Stimulated activated CD4-positive, alpha-beta T cell treated with anti-CD3 and anti-CD28 coated beads, TNF-alpha, amount 100 ng/mL, for 4 hours (primary cell): ENCODE measurements at places on chromosomes 4 and X.

- DNase-seq, result no peak
Observed at GRCh38 chr4:95213366-95213765, 335.4 kb downstream of the UNC5C start.

GRCh38 chrX:45768666-45769236, 568.1 kb upstream of the DIPK2B start:
- no peak for DNase-seq

DNA sequence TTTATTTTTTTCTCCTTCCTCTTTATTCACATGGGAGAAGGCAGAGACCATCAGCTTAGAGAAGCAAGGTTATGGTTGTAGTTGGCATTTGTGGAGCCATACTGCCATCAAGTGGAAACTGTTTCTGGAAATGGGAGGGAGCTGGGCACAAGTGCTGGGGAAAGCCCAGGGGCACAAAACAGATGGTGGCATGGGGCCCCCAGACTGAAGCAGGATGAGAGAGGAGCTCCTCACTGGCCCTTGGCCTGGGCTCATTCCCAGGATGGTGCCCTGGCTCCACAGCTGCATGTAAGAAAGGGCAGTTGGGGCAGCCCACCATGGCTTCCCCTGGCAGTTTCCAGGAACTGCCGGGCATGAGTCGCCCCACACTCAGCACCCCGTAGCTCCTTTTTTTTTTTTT, 59.2 kb downstream of the NBDY start:
- DNase-seq, result no peak

DNA sequence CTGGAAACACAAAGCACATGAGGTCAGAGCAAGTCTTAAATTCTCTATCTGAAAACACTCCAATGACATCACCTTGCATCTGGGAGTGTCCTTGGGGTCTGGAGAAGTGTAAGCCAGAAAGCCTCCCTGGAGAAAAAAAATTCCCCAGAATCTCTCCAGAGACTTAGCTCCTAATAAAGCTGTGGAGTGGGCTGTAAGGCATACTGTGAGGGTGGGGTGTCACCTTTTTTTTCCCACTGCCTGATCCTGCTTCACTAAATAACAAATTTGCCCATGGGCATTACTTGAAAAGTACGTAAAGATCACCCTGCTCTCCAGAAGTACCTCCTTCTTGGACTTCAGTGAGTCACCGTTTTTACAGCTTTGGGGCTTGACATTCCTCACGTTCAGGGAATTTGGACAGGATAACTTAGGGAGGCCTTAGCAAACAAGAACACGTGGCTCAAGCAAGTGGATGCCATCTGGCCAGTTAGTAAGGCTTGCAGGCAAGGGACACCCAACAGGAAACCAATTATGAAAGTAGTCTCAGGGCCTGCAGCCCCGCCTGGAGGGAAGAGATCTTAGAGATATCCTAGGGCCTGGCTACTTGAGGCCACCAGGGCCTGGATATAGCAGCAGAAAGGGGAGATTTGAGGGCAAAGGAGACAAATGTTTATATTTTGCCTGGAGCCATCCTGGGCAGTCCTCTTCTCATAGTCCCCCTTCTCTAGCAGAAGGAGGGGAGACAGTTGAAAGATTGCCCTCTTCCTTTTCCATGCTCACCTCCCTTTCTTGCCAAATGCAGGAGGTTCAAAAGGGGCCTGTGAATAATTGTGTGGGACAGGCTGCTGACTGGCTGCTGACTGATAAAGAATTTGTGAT, 60.1 kb upstream of the PLAC1 start:
- no peak for DNase-seq

DNA sequence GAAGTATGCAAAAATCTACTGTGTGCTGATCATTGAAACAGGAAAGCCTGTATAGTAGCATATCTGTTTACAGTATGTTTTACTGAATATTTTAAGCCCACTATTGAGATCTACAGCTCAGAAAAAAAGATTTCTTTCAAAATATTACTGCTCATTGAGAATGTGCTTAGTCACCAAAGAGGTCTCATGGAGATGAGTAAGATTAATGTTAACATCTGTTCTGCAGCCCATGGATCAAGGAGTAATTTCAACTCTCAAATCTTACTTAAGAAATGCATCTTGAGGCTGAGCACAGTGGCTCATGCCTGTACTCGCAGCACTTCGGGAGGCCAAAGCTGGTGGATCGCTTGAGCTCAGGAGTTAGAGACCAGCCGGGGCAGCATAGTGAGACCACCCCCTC, 3.3 kb downstream of the RNF4 start:
- no peak for DNase-seq

GRCh38 chr4:38166082-38166481, 205.9 kb downstream of the PTTG2 start:
- DNase-seq, result no peak

- no peak for DNase-seq
Observed at GRCh38 chr4:174381440-174381800, 97.7 kb downstream of the CEP44 start.

- DNase-seq, result no peak
Observed at GRCh38 chrX:97806238-97806637, 922.5 kb downstream of the RPA4 start.

- DNase-seq, result no peak
Observed at GRCh38 chr4:185217408-185217975, 8.1 kb downstream of the SNX25 start.

- no peak for DNase-seq
Observed at GRCh38 chr4:96698831-96699230, 858.9 kb downstream of the PDHA2 start.

- DNase-seq, result no peak
Observed at GRCh38 chrX:15438332-15438731, 54.1 kb upstream of the VEGFD start.

- DNase-seq, result no peak
Observed at GRCh38 chr4:153764601-153765368, 5.0 kb upstream of the RNF175 start.

DNA sequence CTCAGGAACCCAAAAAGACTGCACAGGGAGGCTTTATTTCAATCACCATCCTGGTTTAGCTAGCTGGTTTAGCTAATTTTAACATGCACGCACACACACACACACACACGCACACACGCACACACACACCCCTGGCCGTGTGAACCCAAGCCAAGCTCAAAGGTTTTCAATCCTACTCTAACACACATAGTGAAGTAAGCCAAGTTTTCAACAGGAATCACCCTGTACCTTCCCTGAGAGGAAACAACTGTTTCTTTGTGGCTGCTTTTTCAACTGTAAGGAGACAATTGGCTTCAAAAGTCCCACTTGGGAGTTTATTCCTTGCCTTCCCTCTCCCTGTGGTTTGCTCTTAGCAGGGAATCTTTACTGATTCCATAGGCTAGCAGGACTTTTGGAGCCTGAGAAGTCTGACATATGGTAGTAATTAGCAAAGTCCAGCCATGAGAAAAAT, 98.9 kb upstream of the BMP3 start:
- DNase-seq, result no peak

DNA sequence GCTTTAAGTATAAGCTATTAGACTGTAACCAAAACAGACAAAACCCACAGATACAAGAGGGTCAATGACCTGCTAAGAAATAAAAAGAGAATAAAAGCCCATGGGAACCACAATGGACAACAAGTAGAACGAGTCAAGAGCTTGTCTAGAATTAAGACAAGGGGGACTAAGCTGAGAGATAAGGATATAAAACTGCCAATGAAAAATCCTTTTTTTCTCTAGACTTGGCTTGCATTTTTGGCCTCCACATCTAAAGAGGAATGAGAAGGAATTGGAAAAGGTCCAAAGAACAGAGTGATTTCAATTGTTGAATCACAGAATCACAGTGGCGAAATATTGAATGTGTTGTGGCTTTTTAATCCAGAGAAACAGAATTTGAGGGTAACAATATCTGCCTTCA, 135.7 kb downstream of the QDPR start:
- DNase-seq, result no peak

- no peak for DNase-seq
Observed at GRCh38 chrX:130296743-130297142, 28.0 kb upstream of the ZNF280C start.

DNA sequence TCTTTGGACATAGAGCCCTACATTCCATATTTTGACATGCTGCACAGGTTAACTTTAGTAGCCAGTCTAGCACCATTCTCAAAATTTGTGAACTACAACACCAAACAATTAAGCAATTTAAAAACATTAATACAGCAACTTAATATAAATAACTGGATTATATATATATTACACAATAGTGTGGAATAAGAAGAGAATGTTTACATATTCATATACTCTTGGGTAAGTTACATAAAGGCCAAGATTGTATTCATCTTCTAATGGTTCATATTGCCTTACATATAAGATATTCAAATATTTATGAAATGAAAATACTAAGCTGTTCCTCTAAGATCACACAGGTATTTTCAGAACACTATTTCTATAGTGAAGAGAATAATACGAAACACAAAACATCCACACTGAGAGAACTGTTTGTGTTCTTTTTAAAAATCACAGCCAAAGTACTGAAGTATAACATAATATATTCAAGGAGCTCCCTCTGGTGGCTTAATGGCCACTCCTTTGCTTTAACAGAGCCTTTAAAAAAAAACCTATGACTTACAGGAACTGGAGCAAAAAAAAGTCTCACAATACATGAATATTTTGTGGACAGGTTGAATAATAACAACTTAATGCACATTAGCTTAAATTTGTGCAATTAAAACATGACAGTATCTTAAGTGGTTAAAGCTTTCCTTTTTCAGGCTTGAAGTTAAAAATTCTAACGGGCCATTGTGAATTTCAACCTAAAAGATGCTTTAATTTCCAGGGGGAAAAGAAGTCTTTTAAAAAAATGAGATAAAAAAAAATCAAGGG, 46.2 kb downstream of the NEK1 start:
- DNase-seq, result no peak

- DNase-seq, result no peak
Observed at GRCh38 chr4:126939401-126939800, 693.4 kb upstream of the INTU start.

- DNase-seq, result no peak
Observed at GRCh38 chr4:78910612-78911011, 28.6 kb downstream of the PAQR3 start.

GRCh38 chr4:4873203-4873602, 13.7 kb downstream of the MSX1 start:
- no peak for DNase-seq

- DNase-seq, result no peak
Observed at GRCh38 chr4:32196950-32197688, 1477.0 kb downstream of the PCDH7 start.

DNA sequence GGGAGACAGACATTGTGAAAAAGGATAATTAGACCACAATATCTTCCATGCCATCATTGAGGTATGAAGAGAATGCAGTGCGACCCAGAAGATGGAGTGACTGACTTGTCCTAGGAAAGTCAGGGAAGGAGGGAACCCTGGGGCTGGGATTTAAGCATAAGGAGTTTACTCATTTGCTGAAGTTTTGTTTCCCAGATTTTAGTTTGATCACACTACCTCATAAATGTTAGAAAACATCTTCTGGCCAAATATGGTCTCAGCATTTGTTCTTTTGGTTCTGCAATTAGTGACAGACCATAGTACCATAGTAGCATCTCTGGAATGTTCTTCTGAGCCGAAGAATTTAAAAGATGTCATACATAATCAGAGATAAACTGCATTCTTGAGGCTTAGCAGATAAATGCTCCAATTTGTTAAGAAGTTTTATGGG, 96.5 kb upstream of the PGRMC2 start:
- no peak for DNase-seq

DNA sequence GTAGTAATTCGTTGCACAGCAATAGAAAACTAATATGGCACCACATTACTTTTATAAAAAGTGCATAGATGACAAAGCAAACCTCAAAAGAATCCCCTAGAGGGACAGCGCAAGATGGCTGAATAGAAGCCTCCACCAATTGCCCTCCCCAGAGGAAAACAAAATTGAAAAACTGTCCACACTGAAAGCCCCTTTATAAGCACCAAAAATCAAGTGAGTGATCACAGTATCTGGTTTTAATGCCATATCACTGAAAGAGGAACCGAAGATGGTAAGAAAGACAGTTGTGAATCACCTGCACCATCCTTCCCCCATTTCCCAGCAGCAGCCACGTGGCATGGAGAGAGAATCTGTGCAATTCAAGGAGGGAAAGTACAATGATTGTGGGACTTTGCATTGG, 522.2 kb downstream of the GLUD2 start:
- DNase-seq, result no peak

GRCh38 chrX:19889582-19890342, 2.4 kb upstream of the SH3KBP1 start:
- DNase-seq, result no peak

- DNase-seq, result no peak
Observed at GRCh38 chr4:8694226-8694625, 101.7 kb downstream of the CPZ start.

- DNase-seq, result no peak
Observed at GRCh38 chr4:139942241-139942640, 211.7 kb downstream of the MAML3 start.
